ENCODE measurements at places on chromosomes 7 and 10. TPM values are rescaled to one million over a fixed set of nuclear protein-coding genes. Genes with fewer than 3 reads are reported as not detected.
A peak's percentile ranks its signal among the peaks of the same experiment; 100 is the strongest.

- DNase-seq: no peak
These were observed 1.4 kb downstream of the PLPP4 start for GRCh38 chr10:120458432-120458831.

GRCh38 chr10:126576336-126576735 is 94.2 kb downstream of the C10orf90 start:
- DNase-seq: no peak

GRCh38 chr10:71266918-71267442 is 52.1 kb upstream of the SLC29A3 start:
- DNase-seq: no peak

GRCh38 chr7:78164459-78164858 is 365.9 kb downstream of the PHTF2 start:
- no peak for DNase-seq

- DNase-seq: no peak
These were observed 157.4 kb downstream of the NXPH1 start for GRCh38 chr7:8590791-8591190.

DNA sequence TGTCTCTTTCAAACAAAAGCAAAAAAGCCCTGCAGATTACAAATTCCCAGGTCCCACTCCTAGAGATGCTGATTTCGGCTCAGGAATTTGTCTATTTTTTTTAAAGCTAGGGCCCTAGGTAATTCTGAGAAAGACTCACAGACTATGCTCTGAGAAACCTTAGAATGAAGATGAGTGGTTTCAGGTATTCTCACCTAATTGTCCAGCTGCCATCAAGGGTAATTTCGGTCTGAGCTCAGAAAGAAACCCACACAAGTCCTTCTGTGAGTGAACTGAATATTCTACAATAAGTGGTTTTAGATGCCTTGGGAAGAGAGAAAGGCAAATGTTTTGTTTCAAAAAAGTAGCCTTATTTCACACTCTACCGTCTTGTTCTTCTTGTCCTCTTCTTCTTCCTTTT is 45.7 kb downstream of the DCLRE1A start:
- no peak for DNase-seq

GRCh38 chr7:46658281-46658680 is 737.2 kb upstream of the IGFBP3 start:
- DNase-seq: no peak

GRCh38 chr7:114502454-114503254 is 88.0 kb downstream of the FOXP2 start:
- DNase-seq: no peak

- DNase-seq: no peak
These were observed 158.1 kb upstream of the PITRM1 start for GRCh38 chr10:3330663-3331062.

GRCh38 chr7:95859429-95859828 is 87.1 kb downstream of the DYNC1I1 start:
- DNase-seq: no peak

- no peak for DNase-seq
These were observed 26.7 kb downstream of the ERCC6 start for GRCh38 chr10:49512121-49512809.

GRCh38 chr7:91050677-91051076 is 213.6 kb upstream of the FZD1 start:
- no peak for DNase-seq

DNA sequence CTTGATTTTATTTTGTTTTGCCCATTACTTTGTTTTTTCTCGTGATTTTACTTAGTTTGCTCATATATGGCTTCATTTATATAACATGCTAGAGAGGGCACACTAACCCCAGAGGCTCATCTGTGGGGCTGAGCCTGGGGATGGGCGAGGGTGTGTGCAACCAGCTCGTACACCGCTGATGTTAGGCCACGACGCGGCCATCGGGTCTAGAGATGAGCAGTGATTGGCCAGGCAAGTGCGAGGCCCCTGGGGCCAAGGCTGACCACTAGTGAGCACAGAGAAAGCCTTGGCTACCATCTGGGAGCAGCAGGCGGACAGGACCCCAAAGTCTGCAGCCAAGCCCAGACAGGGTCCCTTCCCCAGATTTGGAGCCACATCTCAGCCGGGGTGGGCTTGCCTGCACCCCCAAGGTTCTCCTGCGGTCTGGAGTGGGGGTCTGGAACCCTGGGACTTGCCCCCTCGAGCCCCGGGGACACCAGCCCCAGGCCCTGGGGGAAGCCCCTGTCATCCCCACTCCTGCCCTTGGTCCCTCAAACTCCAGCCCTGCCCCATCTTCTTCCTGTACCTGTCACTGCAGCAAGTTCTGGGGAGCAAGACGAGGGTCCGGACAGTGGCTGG is 3.7 kb downstream of the FUOM start:
- no peak for DNase-seq

GRCh38 chr10:132120200-132120599 is 54.5 kb downstream of the JAKMIP3 start:
- no peak for DNase-seq

DNA sequence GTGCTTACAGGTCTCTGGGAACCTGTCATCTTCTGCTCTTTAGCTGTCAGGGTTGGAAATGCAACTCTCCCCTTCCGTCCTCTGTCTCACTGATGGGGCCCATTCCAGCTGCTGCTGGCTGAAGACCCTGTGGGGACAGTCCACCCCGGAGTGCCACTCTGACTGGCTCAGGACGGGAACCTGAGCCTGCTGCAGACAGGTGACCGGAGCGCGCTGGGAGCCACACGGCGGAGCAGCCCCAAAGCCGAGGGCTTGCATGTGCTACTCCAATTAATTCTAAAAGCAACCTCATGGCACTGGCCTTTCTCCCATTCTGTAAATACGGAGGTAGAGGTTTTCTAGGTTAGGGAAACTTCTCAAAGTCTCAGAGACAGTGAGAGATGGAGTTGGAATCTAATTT is 223.5 kb upstream of the PITRM1 start:
- no peak for DNase-seq

DNA sequence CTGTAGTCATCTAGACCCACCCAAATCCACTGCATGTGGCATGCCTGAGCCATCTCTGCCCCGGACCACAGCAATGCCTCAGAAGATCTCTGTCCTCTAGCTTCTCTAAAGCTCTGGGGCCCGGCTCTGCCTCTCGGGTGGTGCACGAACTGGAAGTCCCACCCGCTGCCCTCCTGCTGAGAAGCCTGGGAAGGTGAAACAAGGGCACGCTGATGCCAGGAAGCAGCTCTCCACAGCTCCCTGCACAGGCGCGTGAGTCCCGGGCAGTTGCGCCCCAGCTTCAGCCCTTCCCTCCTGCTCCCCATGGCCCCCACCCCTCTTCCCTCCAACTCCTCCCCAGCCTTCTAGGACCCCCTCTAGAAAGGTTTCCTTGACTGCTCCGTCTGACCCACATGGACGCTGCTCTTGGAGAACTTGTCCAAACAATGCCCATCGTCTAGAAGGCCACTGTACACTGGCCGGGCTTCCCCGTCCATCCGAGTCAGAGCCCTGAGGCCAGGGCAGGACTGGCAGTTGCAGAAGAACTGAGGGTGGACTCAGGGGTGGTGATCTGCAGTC is 12.8 kb downstream of the KCNH2 start:
- no peak for DNase-seq

DNA sequence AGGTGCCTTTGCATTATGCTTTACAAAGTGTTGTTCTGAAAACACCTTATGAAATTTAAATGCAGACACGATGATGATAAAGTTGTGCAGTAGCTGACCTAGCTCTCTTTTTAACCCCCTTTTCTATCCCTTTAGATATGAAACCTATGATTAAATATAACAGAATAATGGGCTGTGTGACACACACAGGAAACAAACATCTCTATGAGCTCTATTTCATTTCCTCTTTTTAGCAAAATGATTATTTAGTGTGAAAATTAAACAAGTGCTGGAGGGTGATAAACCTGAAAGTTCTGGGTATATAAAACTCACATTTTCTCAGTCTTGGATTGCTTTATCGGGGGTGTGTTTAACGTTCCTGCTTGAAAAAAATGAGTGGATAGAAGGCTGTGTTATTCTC is 1310.5 kb upstream of the CELF2 start:
- no peak for DNase-seq

DNA sequence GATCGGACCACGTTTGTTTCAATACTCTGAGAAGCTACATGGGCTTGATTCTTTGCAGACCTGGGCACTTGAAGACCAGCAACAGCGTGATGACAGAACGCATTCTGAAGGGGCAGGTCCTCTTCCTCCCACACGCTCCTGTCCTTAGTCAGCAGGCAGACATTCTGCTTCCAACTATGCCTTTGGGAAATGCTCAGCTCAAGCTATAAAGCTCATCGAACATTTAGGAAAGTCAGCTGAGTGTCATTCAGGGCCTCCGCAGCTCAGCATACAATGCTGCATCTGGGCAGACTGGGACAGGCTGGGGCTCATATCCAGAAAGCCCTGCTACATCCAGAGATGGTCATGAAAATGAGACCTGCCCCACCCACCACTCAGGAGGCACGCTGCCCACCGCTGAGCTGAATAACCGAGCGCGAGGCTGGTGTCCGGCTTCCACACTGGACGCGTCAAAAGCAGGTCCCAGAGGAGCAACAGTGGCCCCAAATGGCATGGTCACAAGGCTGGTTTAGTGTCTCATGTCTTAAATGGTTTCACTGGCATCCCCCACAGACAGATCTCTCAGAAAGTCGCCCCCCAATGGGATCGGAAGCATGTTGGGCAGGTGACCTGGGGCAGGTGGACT is 274.0 kb downstream of the DNAJB6 start:
- DNase-seq: no peak

DNA sequence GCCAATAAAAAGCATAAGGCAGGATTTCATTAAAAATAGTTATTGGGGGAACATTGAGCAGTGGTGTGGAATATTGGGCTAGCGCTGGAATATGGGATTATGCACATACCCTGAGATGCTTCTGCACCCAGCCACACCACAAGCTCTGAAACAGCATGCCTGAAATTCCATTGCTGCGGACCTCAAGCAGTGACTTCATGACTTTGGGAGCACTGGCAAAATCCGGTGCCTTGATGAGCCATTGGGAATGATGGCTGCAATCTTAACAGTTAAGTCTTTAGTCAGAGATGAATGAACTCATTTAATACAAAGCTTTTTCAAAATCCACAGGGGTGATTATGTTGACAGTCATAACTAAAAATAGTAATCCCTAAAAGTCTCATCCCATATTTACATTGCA is 274.7 kb upstream of the MTPN start:
- DNase-seq: no peak

DNA sequence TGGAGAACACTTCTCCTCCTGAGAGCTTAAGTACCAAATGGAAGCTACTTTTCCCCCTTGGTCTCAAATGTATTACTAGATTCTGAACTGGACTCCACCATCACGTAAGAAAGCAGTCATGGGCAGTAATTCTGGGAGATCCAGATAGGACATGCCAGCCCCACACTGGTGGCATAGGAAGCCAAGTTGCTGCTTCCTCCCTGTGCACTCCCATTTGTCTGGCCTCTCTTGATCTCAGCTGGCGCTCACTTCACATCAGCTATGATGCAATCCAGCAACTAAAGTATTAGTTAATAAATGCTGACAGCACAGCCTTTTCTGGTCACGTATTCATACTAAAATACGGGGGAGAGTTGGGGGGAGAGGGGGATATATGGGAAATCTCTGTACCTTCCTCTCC is 3.4 kb upstream of the IL6 start:
- no peak for DNase-seq

GRCh38 chr7:101862280-101863220 is 45.1 kb downstream of the CUX1 start:
- no peak for DNase-seq

GRCh38 chr10:1034758-1035157 is 9.1 kb upstream of the IDI2 start:
- DNase-seq: no peak

GRCh38 chr7:50491209-50491608 is 41.1 kb upstream of the FIGNL1 start:
- no peak for DNase-seq

DNA sequence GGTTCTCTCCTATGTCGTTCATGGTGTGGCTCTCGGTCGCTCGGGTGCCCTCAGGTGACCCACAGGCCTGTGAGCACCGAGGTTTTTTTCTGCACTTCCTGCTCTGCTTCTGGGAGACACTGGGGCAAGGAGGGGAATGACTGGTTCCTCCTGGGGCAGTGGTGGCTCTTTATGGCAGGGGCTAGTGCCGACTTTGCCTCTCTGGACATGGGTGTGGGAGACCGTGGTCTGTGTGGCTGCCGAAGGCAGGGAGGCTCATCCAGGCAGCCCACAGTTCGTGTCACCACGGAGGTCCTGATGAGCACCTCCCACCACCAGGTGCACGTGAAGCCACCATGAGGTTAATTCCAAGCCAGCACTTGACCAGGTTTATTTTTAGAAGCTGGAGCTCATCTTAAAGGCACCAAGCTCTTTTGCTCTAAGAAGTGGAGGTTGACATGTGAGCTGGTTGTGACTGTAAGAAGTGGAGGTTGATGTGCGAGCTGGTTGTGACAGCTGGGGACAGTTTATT is 24.7 kb upstream of the DPYSL4 start:
- peak; percentile 49 for DNase-seq

Gene C10orf105
- 0.41 TPM for total RNA-seq

Gene CYP3A4
- not detected for total RNA-seq

Gene NFE2L3
- total RNA-seq: 35.3 TPM

Gene MARVELD1
- total RNA-seq: 4.1 TPM

Gene TRIM73
- 1.5 TPM for total RNA-seq

Gene TRIM74
- not detected for total RNA-seq

Gene TLL2
- total RNA-seq: 0.12 TPM

Gene TCF7L2
- 1.5 TPM for total RNA-seq

Gene PHYHIPL
- total RNA-seq: not detected

Gene PPP1R3C
- total RNA-seq: 0.25 TPM

Gene KLLN
- total RNA-seq: 0.58 TPM

Gene SVIL
- total RNA-seq: 8.5 TPM

Gene CTAGE8
- total RNA-seq: not detected

Gene FAM25C
- total RNA-seq: not detected

Data from activated naive CD8-positive, alpha-beta T cell treated with anti-CD3 and anti-CD28 coated beads for 36 hours (primary cell).